Activated CD4-positive, alpha-beta T cell treated with anti-CD3 and anti-CD28 coated beads, Interleukin-2, amount 50 U/mL, for 16 hours (primary cell): ENCODE measurements at places on chromosomes 5 and 9.

DNA sequence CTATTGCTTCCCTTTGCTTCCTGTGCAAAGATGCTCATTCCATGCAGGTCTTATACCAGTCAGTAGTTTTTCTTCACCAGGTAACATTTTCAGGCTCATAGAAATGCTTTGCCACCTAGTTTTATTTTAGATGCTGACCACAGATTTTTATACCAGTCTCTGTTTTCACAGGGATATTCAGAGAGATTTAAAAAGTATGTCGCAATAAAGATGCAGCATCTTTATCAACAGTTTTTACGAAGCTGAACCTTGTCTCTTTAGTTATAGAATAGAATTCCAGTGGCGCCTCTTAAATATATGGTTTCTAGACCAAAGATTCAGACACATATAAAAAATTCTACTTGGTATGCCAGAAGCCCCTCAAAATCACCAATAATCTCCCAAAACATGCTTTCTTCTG lies 155.7 kb upstream of the PCSK5 start:
- DNase-seq = no peak

DNA sequence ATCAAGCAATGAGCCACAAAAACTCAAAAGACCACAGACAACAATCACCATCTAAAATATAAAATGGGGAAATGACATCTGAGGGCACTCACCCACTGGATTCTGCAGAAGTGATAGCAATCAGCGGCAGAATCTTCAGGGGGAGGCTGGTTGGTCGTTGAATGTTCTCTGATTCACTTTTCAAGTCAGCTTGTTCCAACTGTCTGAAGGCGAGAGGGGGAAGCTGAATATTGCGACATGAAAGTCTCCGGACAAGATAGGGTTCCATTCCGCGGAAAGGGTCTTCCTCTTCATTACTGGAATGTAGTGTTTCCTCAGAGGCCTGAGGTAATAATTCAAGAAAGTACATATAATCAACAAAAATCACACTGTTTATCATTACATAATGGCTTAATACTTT lies 94.9 kb upstream of the PDE4D start:
- no peak for DNase-seq

GRCh38 chr5:124056326-124056990 lies 544.5 kb downstream of the CSNK1G3 start:
- no peak for DNase-seq

GRCh38 chr9:7118633-7119032 lies 360.9 kb downstream of the KDM4C start:
- no peak for DNase-seq

- peak; percentile 26 for DNase-seq
These were observed 819 bp downstream of the LSM11 start for GRCh38 chr5:157744051-157745011.

DNA sequence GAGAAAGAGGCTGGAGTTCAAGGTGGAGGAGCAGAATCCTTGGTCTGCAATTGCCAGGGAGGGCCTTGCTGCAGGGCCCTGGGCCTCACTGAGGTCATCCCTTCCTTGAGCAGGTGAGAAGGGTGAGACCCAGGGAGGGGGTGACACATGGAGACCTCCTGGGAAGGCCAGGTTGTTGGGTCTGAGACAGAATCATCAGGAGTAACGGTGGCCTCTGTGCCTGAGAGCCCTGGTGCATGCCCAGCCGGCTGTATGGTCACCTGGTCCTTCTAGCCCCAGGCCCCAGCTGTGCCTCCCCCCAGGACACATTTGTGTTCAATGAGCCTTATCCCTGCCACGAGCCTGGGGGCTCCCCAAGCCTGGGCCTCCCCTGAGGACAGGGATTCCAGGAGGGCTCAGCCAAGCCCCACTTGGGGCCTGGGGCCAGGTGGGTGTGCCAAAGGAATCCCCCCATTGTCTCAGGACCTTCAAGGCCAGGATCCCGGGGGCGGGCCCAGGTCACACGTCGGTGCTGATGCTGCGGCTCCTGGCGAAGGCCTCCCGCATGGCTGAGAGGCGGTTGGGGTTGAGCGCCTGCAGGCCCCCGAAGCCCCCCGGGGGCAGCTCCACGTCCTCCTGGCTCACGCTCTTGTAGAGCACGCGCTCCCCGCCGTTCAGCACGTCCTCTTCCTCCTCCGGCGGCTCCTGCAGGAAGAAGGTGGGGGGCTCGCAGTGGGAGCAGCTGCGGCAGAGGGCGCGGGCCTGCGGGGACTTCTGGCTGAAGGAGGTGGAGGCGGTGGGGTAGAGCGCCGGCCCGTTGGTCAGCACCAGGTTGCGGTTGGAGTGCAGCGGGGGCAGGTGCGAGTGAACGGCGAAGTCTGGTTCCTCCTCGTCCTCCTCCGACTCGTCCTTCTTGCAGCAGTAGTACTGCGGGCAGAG lies 30.4 kb downstream of the FAM163B start:
- DNase-seq = no peak

DNA sequence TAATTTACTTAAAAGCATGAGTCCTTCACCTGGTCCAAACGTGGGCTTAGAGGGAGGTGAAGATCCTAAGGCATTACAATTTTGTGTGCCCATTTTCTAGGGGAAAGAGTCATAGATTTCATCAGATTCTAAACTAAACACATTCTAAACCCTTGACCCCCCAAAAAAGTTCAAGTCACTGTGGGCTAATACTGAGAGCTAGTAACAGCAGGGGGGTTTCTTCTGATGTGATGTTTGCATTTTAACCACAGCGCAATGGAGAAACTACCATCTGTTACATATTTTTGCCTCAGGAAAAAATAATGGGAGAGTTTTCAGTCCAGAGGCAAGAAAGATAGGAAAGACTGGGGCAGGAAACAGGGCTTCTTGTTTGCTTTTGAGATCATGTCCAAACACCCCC lies 110.8 kb upstream of the SLC1A3 start:
- DNase-seq = no peak

- DNase-seq = no peak
These were observed 40.1 kb upstream of the TARS1 start for GRCh38 chr5:33400675-33401074.

- no peak for DNase-seq
These were observed 1.0 kb downstream of the STARD4 start for GRCh38 chr5:111511174-111511830.

- no peak for DNase-seq
These were observed 40.5 kb downstream of the NCS1 start for GRCh38 chr9:130212543-130213297.

DNA sequence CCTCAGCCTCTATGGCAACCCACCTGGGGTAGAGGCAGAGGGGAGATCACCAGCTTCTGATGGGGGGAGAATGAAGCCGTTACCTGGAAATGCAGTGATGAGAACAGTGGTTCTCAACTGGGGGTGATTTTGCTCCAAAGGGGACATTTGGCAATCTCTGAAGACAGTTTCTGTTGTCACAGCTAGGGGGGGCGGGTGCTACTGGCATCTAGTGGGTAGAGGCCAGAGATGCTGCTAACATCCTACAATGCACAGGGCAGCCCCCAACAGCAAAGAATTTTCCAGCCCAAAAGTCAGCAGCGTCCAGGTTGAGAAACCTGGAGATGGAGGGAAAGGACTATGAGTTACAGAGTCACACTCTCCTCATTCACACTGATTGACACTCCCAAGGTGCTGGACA lies 84.5 kb downstream of the FGF1 start:
- no peak for DNase-seq

DNA sequence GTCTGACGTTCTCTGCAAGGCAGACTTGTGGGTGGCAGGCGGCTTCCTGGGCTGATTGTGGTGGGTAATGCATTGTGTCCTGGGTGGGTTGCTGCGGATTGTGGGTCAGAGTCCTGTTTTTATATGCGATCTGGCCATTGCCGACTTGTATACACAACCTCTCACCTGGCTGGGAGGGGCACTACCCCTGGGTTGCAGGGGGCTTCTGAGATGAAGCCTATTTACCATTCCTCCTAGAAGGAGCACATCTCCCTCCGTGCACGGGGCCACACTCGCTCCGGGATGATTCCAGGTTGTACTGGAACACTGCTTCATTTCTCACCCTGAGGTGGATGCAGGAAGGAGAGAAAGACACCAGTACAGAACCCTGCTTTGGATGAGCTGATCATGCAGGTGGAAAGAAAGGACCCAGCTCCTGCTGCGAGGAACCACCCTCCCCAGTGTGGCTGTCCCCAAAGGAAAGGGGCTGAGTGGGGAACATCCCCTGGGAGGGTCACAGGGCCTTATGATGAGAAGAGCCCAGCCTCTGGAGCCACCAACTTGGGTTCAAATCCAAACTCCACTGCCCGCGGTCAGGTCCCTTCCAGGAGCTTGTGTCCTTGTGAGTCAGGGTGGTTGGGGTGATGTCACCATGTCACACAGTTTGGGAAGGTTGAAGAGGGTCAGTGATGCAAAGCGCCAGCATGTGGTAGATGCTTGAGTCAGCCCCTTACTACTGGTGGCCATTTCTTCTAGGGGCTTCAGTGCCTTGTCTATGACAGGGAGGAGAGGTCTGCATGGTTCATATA lies 151.8 kb upstream of the COL5A1 start:
- DNase-seq = no peak

DNA sequence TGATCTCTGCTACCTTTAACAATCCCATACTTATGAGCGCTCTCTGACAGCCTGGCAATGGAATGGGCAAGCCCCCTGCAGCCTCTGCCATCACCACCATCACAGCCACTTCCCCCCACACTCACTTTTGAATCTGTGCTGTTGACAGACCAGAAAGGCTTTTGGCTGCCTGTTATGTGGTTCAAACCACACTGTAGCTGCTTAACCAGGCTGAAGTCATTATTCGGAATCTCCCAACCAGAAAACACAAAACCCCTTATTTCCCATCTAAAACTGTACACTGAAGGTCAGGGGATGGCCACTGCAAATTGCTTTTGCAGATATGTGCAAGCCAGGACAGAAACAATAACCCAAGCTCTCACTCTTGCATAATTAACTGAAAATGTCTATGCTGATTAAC lies 35.8 kb downstream of the PTCH1 start:
- DNase-seq = peak; percentile 5

- DNase-seq = no peak
These were observed 693.6 kb downstream of the TLE1 start for GRCh38 chr9:80995759-80996158.

DNA sequence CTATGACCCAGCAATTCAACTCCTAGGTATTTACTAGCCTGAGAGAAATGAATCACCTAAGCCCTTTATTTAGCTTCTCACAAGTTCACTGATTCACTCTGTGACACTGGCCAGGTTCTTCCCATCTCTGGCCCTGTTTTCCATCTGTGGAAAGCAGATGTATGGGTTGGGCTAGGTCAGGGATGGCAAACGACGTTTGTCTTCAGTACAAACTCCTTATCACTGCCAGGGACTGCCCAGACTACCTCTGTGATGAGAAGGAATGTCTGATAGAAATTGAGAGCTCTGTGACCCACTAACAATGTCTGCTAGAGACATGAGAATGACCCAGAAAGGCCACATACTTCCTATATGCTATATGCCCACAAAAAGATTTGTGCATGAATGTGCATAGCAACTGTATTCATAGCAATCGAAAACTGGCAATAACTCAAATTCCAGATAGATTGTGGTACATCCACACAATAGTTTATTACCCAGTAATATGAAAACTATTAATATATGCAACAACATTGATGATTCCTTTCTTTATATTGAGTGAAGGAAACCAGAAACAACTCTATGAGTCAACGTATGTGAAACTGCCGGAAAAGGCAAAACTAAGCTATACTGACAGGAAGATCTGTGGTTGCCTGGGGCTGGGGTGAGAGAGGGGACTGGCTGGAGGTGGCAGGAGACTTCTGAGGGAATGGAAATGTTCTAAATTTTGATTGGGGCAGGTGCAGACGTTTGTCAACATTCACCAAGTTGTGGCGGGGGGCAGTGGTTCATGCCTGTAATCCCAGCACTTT lies 32.0 kb upstream of the ADAM19 start:
- DNase-seq = peak; percentile 89
